ENCODE measurements at places on chromosomes 13 and 19. TPM values are rescaled to one million over a fixed set of nuclear protein-coding genes. Genes with fewer than 3 reads are reported as not detected.

The PLPPR3 gene
- total RNA-seq, result 0.39 TPM

The MAP3K10 gene
- 7.7 TPM for total RNA-seq

The CGB2 gene
- not detected for total RNA-seq

The ATP12A gene
- total RNA-seq, result under 0.01 TPM

The ZNF729 gene
- total RNA-seq, result not detected

The MEIS3 gene
- total RNA-seq, result 19.2 TPM

The ZNF540 gene
- total RNA-seq, result 1.2 TPM

All from articular chondrocyte of knee joint (primary cell).